ENCODE measurements at places on chromosomes 6 and 20.

GRCh38 chr6:55886185-55886836 is 10.9 kb upstream of the BMP5 start:
- no peak for DNase-seq

DNA sequence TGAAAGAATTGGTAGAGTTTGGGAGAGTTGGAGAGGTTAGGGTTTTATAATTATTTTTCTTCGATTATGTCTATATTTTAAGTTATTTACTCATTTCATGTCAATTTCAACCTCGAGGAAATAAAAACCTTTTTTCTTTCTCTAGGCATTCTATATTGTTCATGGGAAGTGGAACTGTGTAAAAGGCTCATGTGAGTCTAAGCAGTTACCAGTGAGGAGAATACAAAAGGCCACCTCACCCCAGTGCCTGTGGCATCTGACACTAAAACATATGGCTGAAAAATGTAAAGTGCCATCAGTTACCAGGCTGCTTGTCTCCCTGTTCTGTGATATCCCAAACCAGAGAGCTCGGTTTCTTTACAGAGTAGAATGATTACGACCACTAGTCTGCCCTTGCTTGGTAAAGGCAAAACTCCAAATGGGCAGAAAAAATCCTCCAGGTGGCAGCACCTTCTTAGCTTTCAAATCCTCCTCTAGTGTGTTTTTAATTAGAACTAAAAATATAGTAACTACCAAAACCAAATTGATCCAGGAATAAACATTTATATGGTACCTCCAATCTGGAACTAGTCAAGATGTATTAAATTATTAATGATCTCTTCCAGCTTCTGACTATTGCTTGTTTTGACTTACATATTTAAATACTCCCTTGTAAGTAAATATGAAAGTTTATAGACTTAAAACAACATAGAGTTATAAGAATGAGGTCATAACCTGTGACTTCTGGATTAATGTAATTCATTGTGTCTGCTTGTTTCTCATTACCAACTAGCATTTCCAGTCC is 122.6 kb upstream of the MCHR2 start:
- no peak for DNase-seq

DNA sequence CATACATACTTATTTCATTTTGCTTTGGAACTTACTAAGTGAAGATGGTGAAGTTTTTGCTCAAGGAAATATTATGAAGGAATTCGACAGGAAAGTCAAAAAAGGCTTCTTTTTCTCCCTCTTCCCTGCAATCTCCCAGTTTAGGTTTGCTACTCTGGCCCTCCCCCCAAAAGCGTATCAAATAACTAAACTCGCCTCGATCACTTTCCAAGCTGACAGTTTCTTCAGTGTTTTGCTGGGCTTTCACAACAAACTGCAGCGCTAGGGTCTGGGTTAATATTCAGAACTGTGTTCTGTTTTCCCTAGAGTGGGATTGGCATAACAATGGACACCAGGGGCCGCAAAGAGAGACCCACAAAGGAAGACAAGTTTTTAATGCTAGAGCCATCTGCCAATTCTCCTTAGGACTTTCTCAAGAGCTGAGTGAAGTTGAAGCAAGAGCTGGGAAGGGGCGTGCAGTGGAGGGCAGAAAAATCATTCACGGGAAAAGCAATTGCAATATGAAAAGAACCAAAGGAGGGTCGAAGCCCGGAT is 57.8 kb downstream of the ATP9A start:
- no peak for DNase-seq

DNA sequence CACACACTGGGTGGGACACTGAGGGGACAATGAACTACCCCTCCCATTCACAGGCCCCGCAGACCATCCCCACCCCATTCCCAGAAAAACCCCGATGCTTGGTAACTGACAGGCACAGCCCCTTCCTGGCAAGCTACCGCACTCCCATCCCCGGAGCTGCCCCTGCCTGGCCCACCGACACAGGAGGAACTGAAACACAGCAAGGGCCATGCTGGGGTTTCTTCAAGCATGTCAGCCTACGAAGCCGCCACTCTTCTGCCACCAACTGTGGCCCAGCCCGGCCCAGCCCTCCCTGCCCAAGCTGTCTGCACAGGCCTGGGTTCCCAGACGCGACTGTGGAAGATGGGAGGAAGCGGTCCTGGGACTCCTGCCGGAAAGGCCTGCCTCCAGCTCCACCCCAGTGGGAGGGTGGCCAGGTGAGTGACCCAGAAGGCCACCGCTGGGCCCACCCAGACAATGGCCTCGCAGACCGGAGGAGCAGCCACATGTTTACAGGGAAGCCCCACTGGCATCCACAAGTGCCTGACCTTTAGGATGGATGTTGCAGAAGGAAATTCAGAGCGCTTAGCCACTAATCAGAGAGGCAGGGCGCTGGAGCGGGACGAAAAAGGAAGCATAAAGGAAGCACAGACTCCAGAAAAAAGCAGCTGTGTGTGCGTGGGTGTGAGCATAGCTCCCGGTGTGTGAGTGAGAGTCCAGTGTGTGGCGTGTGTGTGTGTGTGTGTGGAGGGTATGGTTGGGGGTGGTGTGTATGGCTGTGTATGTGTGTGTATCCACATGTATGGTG is 91.6 kb downstream of the PRND start:
- DNase-seq = no peak

- no peak for DNase-seq
Observed at GRCh38 chr20:52959125-52959524, 13.0 kb upstream of the TSHZ2 start.
